Stimulated activated CD4-positive, alpha-beta T cell treated with anti-CD3 and anti-CD28 coated beads, Interleukin-1b, Interleukin-23, amount 100 ng/mL, for 1 hour (primary cell): ENCODE measurements at places on chromosomes 1 and 21.

GRCh38 chr1:214623430-214623829 is 20.4 kb downstream of the CENPF start:
- DNase-seq, result no peak

- no peak for DNase-seq
Measured at GRCh38 chr1:154556422-154556821, 2.0 kb downstream of the UBE2Q1 start.

GRCh38 chr1:169809370-169810095 is 14.8 kb upstream of the METTL18 start:
- DNase-seq, result no peak

DNA sequence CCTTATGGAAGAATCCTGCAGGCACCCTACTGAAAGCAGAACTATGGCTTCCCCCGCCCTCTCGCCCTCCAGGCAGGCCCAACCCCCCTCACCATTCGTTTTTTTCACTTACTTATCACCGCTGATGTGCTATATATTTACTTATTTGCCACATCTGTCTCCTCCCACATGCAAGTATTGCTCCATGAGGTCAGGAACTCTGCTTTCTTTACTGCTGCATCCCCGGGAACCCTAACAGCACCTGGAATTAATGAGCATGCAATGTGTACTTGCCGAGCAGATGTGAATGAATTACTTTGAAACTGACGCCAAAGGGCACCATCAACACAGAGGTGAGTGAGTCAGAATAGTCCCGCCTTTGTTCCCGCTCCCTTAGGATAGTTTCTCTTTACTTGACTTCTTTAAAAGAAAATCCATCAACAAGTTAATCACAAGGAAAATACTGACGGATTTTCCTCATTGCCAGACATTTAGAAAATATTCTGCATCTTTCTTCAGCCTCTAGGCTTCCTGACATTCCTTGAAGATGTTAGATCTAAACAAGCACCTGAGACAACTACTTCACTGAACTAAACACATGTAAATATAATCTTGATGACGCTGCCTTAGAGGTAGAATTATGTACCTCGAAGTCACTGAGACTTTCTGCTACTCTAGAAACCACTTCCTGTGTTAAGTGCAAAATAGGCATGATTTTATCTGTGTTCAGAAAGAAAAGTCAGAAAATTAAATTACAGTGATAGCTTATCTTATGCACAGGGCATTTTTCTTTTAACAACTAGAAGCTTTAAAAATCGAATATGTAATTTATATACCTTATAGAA is 17.5 kb upstream of the RAB4A start:
- DNase-seq, result no peak

DNA sequence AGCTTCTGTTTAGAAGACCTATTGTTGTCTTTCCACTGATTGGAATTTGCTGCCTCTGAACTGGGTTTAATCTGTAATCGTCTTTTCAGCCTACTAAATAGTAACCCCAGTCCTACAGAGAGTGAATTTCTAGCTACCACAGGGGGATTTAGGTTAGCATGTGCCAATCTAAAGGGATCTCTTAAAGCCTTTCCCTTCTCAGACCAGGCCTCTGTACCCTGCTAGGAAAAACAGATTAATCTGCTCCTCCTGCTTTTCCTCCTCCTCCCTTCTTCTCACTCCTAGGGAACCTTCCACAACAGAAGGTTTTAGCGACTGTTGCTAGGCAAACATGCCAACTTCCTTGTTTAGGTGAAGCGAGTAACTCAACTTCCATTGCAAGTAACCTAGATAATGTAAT is 1.3 kb upstream of the RC3H1 start:
- DNase-seq, result no peak

GRCh38 chr1:58439946-58440345 is 106.6 kb downstream of the OMA1 start:
- no peak for DNase-seq

- DNase-seq, result no peak
Measured at GRCh38 chr21:45250914-45251634, 36.6 kb downstream of the POFUT2 start.
